Esophagus mucosa (tissue), 1 donor: ENCODE measurements at places on chromosomes 13 and 19. TPM values are rescaled to one million over a fixed set of nuclear protein-coding genes. Genes with fewer than 3 reads are reported as not detected.

- ATAC-seq, result no peak
Observed at GRCh38 chr19:4298810-4299550, 3.2 kb downstream of the TMIGD2 start.

DOCK9 gene
- total RNA-seq, result 97.3 TPM

- ATAC-seq, result no peak
Observed at GRCh38 chr13:41383386-41383785, 72.3 kb downstream of the NAA16 start.

DNA sequence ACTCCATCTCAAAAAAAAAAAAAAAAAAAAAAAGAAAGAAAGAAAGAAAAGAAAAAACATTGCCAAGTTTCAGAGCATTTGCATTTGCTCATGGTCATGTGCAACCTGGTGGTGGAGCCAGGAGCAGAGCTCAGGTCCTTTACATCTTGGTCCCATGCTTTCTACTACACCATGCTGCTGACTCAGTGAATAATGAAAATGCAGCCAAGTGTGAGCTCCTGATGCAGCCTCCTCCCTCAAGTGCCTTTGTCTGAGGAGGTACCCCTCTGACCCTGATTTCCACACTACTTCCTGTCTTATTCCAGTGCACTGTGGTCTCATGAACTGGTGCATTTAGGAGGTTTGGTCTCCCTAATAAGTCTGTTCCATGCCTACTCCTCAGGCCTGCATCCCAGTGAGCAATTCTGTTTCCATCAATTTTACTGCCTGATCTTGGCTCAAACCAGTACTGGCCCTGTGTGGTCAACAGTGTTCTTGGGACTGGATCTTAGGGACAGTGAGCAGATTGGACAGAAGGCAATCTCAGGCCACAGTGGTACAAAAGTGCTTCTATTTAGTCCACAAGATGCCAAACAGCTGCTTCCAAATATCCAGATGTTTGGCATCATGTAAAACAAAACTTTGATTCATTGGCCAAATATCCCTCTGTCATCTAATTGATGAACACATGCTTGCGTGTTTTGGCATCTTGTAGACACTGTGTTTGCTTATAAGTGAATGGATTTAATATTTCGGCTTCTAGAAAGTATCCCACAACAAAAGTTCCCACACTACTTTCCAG is 28.8 kb upstream of the LRCH1 start:
- ATAC-seq, result peak; percentile 17

ABHD8 gene
- 2.2 TPM for total RNA-seq

GRCh38 chr19:44615863-44616247 is 2.5 kb downstream of the IGSF23 start:
- ATAC-seq, result no peak

- peak; percentile 69 for ATAC-seq
Observed at GRCh38 chr19:36136964-36137686, 2.7 kb upstream of the CAPNS1 start.

KIR3DL2 gene
- total RNA-seq, result not detected

CYP2A7 gene
- not detected for total RNA-seq

DNA sequence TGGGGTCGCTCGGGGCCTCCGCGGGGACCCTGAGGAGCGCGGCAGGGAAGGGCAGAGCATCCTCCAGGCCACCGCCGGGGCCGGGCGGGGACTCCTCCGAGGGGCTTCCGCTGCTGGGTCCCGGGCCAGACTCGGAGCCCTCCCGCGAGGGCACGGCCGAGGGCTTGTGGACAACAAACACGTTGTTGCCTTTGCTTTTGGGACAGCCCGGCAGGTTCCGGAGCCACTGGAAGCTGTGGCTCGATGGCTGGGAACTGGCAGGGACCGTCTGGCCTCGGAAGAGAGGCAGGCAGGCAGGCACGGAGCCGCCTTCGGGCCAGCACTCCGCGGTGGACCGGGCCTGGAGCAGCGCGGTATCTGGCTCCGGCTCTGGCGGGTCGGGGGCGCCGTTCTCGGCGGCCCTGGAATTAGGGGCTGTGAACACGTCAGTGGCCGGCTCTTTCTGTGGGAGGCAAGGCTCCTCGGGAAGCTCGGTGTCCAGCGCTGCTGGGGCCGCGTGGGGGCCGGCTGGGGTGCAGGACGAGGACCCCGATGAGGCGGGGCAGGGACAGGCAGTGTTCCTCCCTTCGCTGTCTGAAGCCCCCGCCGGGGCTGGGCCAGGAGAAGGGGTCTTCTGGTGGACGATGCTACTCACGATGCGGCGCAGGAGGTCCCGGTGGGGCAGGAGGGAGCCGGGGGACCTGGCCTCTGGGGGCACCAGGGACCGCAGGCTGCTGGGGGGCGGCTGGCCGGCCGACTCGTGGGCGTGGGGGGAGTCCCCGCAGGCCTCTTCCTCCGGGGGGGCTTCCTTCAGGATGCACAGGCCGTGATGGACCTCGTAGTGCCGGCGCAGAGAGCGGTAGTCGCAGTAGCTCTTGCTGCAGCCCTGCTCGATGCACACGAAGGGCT is 27.6 kb downstream of the ZNF541 start:
- ATAC-seq, result peak; percentile 32

DNA sequence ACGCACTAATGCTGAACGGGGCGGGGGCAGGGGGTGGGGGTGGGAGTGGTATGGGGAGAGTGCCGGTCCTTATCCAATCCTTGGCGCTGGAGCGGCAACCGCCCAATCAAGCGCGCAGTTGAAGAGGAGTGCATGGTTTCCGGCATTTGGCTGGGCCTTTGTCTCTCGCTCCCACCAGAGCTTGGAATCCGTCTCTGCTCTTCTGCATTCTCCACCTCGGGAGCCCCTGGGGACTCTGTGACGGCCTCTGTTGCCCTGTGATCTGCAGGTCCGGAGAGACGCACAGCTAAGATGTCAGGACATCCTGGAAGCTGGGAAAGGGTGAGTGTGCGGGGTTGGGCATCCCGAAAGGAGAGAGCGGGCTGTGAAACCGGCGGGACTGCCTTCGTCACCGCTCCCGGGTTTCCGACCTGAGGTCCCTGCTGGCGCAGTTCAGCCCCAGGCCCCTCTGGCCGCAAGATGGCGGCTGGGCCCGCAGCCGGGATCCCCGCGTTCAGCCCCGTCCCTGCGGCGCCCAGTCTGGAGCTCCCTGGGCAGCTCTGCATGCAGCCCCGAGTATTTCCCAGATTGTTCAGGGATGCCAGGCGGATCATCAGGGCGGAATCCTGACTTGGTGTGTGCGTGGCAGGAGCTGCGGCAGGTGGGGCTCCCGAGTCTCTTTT is 53.6 kb upstream of the ZNF254 start:
- ATAC-seq, result peak; percentile 97

- ATAC-seq, result no peak
Observed at GRCh38 chr19:39413272-39413910, 922 bp downstream of the PLEKHG2 start.

FUT6 gene
- 56.9 TPM for total RNA-seq

GRCh38 chr13:99687723-99688397 is 186.6 kb downstream of the TM9SF2 start:
- no peak for ATAC-seq

SMIM24 gene
- not detected for total RNA-seq

ZSCAN1 gene
- not detected for total RNA-seq

SPTBN4 gene
- total RNA-seq, result 0.20 TPM

DNA sequence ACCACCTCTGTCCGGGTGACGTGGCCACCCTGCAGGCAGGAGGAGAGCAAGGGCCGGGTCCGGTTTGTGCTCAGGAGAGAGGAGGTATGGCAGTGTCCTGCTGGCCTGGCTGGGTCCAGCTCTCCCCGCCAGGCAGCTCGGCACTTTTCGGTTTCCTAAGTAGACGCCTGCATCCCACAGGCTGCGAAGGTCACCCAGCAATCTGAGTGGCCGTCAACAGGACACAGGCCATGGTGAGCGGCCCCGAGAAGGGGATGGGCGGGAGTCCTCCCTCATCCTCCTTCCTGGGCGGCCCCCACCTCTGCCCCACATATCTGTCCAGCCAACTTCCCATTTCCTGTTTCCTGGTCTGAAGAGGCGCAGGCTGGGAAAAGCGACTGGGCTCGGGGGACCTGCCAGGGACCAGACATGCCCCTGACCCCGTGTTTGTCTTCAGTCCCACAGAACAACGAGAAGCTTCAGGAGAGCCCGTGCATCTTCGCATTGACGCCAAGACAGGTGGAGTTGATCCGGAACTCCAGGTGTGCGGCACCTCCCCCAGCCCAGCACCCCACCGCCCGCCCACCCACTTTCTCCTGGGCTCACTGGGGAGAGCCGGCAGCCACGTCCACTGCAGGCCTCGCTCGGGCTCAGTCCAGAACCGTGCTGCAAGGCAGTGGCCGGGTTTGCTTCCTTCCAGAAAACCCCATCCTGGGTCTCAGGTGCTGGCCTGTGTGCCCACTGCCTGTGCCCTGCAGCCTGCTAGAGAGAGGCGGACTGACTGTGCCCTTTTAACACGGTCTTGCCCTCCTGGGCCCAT is 16.3 kb downstream of the PIAS4 start:
- no peak for ATAC-seq

DNA sequence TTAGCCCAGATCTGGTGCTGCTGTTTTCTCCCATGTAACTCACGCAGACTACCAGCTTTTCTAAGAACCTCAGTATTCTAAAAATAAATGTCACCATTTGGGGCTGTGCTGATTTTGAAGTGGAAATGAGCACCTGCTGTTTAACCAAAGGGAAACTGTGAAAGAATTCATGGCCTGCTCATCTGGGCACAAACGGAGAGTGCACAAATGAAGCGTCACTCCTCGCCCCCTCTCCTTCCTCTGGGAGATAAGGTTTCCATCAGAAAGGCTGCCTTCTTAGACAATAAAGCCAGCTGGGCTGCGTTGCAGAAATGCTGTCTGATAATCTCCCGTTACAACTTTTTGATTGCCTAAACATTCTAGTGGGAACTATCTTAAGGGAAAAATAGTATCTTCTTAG is 73.7 kb upstream of the SLC15A1 start:
- no peak for ATAC-seq

DNA sequence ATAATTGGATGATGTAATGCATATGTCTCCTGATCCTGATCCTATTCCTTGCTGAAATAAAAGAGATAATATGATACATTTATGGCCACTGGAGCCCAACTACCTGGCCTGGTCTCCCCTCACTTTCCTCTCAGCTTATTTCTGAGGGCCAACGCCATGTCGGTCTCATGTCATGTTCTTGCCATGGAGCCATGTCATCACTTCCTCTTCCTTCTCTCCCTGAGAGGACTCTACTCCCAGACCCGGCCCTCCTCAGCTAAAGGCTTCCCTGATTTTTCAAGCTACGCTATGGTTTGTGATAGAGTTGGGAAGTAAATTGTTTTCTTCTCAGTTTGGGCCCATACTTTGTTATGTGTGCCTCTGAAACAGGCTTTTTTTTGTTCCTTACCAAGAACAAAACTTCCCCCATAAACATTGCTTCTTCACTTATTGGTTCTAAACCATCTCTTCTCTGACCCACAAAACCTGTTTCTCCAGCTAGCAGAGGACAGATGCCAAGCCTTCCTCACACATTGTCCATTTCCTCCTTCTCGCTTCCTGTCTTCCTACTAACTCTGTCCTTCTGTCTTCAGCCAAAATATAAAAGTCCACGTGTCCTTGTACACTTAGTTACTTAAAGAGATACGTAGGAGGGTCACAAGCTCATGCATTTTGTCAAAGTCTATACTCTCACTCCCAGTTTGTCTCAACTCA is 319.9 kb upstream of the DACH1 start:
- peak; percentile 86 for ATAC-seq

GIPC3 gene
- 0.28 TPM for total RNA-seq

DNA sequence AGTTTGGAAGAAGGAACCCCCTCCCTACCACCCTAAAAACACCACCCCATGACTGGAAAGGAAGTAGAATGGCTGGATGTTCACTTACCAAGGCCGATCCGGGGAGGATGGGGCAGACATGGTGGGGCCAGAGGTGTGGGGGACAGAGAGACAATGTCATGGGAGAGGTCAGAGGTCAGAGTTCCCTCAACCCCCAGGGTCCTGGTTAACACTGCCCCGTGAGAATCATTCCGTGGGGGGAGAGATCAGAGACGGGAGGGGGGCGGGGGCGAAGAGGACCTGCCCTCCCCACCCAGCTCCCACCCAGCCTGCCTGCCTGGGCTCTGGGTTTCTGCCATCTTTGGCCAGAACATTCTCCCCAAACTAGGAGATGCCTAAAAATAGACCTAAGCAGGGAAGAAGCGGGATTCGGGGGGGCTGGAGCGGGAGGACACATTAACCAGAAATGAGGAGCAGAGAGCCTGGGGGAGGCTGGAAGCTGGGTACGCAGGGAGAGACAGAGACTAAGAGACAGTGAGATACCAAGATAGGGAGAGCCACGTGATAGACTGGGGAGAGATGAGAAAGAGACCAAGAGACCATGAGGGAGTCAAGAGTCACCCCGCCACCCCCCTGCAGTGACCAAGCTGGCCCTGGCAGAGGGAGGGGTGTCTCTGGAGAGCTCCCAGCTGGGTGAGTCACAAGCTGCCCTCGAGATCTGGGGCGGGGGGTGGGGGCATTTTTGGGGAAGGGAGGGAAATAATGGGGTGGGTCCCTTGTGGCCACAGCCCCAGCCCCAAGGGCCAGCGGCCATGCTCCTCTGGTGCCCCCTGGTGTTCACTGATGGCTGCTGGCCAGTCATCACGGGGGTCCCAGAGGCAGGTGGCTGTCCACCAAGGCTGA is 6.1 kb upstream of the KANK2 start:
- ATAC-seq, result peak; percentile 10

GRCh38 chr19:4684312-4685095 is 14.4 kb upstream of the MYDGF start:
- ATAC-seq, result no peak

GRCh38 chr19:52941941-52942385 is 18.7 kb upstream of the ZNF888 start:
- ATAC-seq, result peak; percentile 43

DNA sequence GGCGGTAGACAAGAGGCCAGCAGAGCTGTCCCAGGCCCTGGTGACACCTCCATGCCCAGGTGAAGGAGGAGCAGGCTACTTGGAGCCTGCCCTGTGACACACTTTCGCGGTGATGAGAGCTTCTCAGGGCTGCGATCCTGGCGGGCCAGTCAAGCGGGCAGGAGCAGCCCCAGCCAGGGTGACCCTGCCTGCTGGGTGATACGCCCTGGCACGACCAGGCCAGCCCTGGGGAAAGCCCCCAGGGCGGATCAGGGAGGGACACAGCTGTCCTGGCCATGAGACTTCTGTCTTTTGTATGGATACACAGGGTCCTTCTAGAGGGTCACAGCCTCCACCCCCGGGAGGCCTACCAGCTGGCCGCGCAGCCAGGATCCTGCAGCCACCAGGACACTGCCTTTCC is 13.1 kb downstream of the DNM2 start:
- ATAC-seq, result peak; percentile 79
